ENCODE measurements at places on chromosomes 6 and 20. TPM values are rescaled to one million over a fixed set of nuclear protein-coding genes. Genes with fewer than 3 reads are reported as not detected.

DNA sequence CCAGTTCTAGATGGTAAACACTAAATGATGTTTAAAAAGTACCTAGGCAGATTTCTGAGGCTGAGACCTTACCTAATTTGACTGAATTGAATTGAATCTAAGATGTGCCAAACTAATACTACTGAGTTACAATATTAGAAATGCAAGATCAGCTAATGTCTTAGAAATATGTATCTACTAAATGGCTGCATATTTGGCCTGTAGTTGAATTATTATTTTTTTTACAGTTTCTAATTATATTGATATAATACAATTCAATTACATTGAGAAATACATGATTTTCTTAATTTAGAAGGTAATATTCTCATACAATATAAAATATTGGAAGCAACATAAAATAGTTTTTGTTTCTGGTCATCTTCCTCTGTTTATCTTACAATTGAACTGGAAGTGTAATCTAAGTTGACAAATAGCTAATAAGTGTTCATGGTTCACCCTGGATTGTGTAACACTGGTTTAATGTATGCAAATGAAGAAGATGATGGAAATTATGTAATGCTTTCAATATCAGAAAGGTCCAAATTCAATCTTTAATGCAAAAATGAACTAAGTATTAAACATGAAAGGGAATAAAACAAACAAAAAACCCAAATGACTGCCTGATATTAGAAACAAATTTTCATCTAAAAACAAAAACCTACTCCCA lies 2.9 kb downstream of the MAP3K7 start:
- H3K4me1 ChIP-seq, result no peaks in the 10 kb centered on the region
- no peaks in the 10 kb centered on the region for H3K36me3 ChIP-seq
- H3K27me3 ChIP-seq, result peaks cover 10% of the 10 kb centered on the region
- peak overlapping the region; percentile 83 for H3K4me3 ChIP-seq

DNA sequence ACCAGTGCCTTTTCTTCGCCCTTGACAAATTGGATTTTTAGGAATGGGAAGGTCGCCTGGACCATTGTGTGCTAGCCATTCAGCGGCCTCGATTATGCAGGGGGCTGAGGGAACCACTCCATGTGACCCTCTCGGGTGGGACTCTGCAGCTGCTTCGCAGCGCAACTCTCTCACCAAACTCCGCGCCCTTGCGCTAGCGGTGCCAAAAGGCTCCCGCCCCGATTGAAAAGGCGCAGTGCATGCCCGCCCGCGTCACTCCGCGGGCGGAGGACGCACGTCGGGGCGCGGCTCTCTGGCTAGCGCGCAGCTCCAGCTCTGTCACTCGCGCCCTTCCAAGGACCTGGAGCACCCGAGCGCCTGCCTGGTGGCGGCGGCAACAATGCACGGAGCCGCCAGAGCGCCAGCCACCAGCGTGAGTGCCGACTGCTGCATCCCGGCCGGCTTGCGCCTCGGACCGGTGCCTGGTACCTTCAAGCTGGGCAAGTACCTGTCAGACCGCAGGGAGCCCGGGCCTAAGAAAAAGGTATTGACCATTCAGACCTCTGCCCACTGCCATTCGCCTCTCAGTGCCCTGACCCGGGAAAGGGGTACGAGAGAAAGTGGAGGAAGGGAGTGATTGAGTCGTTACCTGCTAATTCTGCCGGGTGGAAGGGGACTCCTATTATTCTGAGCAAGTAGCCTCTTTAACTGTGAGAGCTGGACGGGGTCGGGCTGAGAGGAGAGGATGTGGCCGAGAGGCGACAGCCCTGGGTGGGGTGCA lies at the start of gene PRDM13:
TSS of gene PRDM13 (plus strand) at position 178 of the 760 bp plus-strand sequence. CDS start at position 380, 202 bp downstream.
- peak; percentile 82 for DNase-seq
- no peaks in the 10 kb centered on the region for H3K36me3 ChIP-seq
- H3K4me3 ChIP-seq, result no peak within 1 kb of the TSS

DNA sequence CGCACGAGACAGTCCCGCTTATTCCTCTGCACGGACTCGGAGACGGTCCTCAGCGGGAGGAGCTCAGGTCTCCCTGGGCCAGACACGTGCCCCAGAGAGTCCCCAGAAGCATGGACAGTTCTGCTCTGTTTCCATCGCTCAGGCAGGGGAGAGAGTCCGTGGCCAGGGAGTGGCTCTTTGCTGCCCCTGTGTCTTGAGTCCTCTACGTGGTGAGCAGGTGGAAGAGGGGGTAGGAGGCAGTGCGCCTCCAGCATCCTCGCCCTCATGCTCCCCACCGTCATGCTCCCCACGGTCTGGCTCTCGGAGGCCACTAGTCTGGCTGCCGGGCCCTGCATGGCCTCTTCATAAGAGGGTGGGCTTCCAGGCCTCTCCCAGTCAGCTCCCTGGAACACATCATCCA lies 8.9 kb downstream of the TAGAP start:
- H3K36me3 ChIP-seq, result no peaks in the 10 kb centered on the region
- no peaks in the 10 kb centered on the region for H3K4me1 ChIP-seq
- no peak for DNase-seq
- H3K27me3 ChIP-seq, result no peaks in the 10 kb centered on the region

GRCh38 chr20:5197270-5197827 lies 70.5 kb downstream of the CDS2 start:
- no peaks in the 10 kb centered on the region for H3K4me1 ChIP-seq
- H3K27me3 ChIP-seq, result no peaks in the 10 kb centered on the region
- H3K4me3 ChIP-seq, result no peak overlapping the region

GRCh38 chr20:39233755-39234154 lies 271.6 kb downstream of the DHX35 start:
- H3K4me3 ChIP-seq, result no peak overlapping the region
- no peaks in the 10 kb centered on the region for H3K36me3 ChIP-seq
- no peak overlapping the region for H3K27ac ChIP-seq
- DNase-seq, result no peak
- peaks cover 12% of the 10 kb centered on the region for H3K27me3 ChIP-seq

- H3K36me3 ChIP-seq, result no peaks in the 10 kb centered on the region
- no peak for DNase-seq
- no peak overlapping the region for H3K27ac ChIP-seq
- H3K4me1 ChIP-seq, result no peaks in the 10 kb centered on the region
These were observed 159.4 kb downstream of the FAXC start for GRCh38 chr6:99189823-99190721.

DNA sequence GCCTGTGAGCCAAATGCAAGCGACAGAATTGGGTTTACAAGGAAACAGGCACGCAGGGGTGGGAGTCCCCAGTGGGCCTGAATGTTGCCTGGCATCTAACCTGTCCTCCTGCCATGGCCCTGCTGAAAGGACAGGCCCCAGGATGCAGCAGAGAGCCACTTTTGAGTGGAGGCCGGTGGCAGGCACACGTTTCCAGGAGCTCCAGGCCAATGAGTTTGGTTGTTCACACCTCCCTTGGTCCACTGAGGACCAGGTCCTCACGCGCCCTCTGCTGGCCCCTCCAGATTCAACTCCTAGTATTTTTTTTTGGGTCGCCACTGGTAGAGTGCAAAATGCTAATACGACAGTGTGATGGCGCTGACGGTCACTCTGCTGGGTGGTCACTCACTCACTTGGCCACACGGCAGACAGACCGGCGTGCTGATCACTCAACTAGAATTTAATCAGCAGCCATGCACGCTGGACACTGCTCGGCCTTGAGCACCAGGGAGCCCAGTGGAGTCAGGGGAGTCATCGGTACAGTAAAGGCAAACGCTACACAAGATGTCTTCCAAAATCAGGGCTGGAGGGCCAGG lies 81.7 kb upstream of the NFATC2 start:
- H3K27ac ChIP-seq, result no peak overlapping the region
- H3K27me3 ChIP-seq, result no peaks in the 10 kb centered on the region
- DNase-seq, result peak; percentile 95
- H3K4me3 ChIP-seq, result no peak overlapping the region

GRCh38 chr6:136990754-136991153 lies 54.0 kb downstream of the IL20RA start:
- no peaks in the 10 kb centered on the region for H3K27me3 ChIP-seq
- H3K4me3 ChIP-seq, result peak overlapping the region; percentile 87
- H3K27ac ChIP-seq, result no peak overlapping the region
- H3K4me1 ChIP-seq, result peaks cover 6% of the 10 kb centered on the region
- no peaks in the 10 kb centered on the region for H3K36me3 ChIP-seq
- DNase-seq, result no peak

DNA sequence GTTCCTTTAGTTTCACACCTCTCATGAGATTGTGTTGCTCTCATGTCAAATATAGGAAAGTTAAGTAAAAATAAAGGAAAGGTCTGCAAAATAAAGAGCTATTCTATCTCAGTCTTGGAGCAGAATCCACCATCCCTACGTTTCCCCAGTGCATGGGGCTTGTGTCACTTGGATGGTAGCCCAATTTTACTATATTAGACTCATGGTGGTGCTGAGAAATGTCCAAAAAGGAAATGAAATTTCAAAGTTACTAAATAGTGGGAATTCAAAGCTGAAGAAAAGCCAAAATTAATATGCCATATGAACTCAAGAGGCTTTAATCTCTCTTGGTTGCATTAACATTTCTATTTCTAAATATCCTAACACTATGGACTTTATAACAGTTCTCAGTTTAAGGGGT lies 1283.3 kb upstream of the GJE1 start:
- DNase-seq, result no peak
- H3K36me3 ChIP-seq, result no peaks in the 10 kb centered on the region
- H3K27me3 ChIP-seq, result no peaks in the 10 kb centered on the region
- H3K27ac ChIP-seq, result no peak overlapping the region
- H3K4me1 ChIP-seq, result no peaks in the 10 kb centered on the region

DNA sequence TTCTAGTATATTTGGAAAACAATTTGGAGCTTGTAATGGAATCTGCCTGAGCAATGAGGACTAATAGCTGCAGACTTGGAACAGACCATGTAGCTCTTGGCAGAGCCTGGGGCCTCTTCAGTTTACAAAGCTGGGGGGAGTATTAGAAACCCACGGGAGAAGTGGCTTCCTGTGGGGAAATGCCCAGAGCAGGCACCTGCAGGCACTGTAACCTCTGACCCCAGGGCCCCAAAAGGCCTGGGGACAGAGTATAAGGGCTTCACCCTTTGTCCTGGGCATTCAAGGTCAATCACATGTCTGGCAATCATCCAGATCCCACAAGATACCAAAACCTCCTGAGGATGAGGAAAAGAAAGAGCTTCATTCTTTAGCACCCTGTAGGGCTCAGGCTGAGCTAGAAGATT lies 19.4 kb downstream of the PKIG start:
- H3K27ac ChIP-seq, result no peak overlapping the region
- H3K4me3 ChIP-seq, result no peak overlapping the region
- no peaks in the 10 kb centered on the region for H3K27me3 ChIP-seq
- peaks cover 14% of the 10 kb centered on the region for H3K36me3 ChIP-seq

- DNase-seq, result no peak
- peaks cover 3% of the 10 kb centered on the region for H3K4me1 ChIP-seq
- peak overlapping the region; percentile 74 for H3K4me3 ChIP-seq
- no peak overlapping the region for H3K27ac ChIP-seq
- H3K36me3 ChIP-seq, result no peaks in the 10 kb centered on the region
- peaks cover 80% of the 10 kb centered on the region for H3K27me3 ChIP-seq
These were observed 1.3 kb downstream of the CYP24A1 start for GRCh38 chr20:54172532-54172855.

GRCh38 chr6:52317841-52318581 lies 33.5 kb upstream of the MCM3 start:
- no peaks in the 10 kb centered on the region for H3K36me3 ChIP-seq
- DNase-seq, result no peak
- H3K27me3 ChIP-seq, result no peaks in the 10 kb centered on the region
- H3K27ac ChIP-seq, result no peak overlapping the region
- no peak overlapping the region for H3K4me3 ChIP-seq

- H3K27ac ChIP-seq, result no peak overlapping the region
- H3K4me3 ChIP-seq, result no peak overlapping the region
- no peaks in the 10 kb centered on the region for H3K27me3 ChIP-seq
- no peak for DNase-seq
These were observed 223.1 kb downstream of the BCAS1 start for GRCh38 chr20:53847139-53847836.

GRCh38 chr6:4480788-4481735 lies 295.1 kb upstream of the CDYL start:
- H3K27me3 ChIP-seq, result no peaks in the 10 kb centered on the region
- peaks cover 6% of the 10 kb centered on the region for H3K4me1 ChIP-seq
- no peaks in the 10 kb centered on the region for H3K36me3 ChIP-seq

GRCh38 chr6:31821301-31822035 lies 6.1 kb upstream of the HSPA1B start:
- no peaks in the 10 kb centered on the region for H3K4me1 ChIP-seq
- no peaks in the 10 kb centered on the region for H3K27me3 ChIP-seq

DNA sequence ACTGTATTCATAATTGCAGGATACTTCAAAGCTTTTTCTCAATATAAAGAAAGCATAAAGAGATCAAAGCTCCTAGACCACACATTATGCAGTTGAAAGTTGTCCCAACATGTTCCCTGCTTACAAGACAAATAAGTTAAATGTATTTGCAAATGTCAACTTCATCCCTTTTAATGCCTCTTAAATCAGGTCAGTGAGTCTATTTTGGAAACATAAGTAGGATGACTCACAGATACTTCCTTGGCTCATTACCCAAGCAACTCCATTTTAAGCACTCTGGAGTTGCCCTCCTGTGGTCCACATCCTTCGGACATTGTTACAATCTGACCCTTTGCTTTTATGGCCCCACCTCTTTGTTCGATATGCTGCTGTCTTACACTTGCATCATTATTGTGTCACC lies 162.0 kb downstream of the FAXC start:
- no peaks in the 10 kb centered on the region for H3K36me3 ChIP-seq
- H3K4me1 ChIP-seq, result no peaks in the 10 kb centered on the region
- no peak overlapping the region for H3K27ac ChIP-seq

DNA sequence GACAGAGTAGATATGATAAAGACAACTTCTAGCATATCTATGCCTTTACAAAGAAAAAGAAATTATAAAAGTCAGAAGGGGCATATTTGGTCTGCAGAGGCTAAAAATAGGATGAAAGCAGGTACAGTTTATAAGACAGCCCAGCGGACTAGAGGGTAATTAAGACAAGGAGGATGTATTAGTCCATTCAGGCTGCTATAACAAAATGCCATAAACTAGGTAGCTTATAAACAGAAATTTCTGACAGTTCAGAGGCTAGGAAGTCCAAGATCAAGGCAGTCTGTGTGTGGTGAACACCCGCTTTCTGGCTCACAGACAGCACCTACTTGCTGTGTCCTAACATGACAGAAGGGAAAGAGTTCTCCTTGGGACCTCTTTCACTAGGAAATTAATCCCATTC lies 5.7 kb downstream of the HBS1L start:
- H3K4me1 ChIP-seq, result no peaks in the 10 kb centered on the region
- no peak overlapping the region for H3K27ac ChIP-seq
- no peak overlapping the region for H3K4me3 ChIP-seq
- no peak for DNase-seq

- no peak overlapping the region for H3K27ac ChIP-seq
- no peaks in the 10 kb centered on the region for H3K27me3 ChIP-seq
- peaks cover 19% of the 10 kb centered on the region for H3K36me3 ChIP-seq
- H3K4me3 ChIP-seq, result peak overlapping the region; percentile 91
- peaks cover 6% of the 10 kb centered on the region for H3K4me1 ChIP-seq
- peak; percentile 65 for DNase-seq
These were observed 1.1 kb downstream of the MGME1 start for GRCh38 chr20:17969884-17970409.

C6orf118 gene
- total RNA-seq, result not detected

DACT2 gene
- total RNA-seq, result 16.6 TPM

RPN2 gene
- total RNA-seq, result 236 TPM

COL21A1 gene
- 1.9 TPM for total RNA-seq

RAET1G gene
- not detected for total RNA-seq

CYP21A2 gene
- 0.35 TPM for total RNA-seq

NQO2 gene
- 199 TPM for total RNA-seq

CPNE5 gene
- 0.14 TPM for total RNA-seq

SUMO4 gene
- total RNA-seq, result 0.97 TPM

BCAS1 gene
- total RNA-seq, result not detected

IFT52 gene
- 61.7 TPM for total RNA-seq

PCSK2 gene
- 3.4 TPM for total RNA-seq

All from endodermal cell (in vitro differentiated cells).